ENCODE measurements at places on chromosomes 2 and 18. TPM values are rescaled to one million over a fixed set of nuclear protein-coding genes. Genes with fewer than 3 reads are reported as not detected.

GAD1 gene
- not detected for total RNA-seq

SERPINB4 gene
- not detected for total RNA-seq

ZNF892 gene
- total RNA-seq = 4.9 TPM

GKN1 gene
- not detected for total RNA-seq

SERPINB13 gene
- not detected for total RNA-seq

DTNA gene
- 34.3 TPM for total RNA-seq

HNRNPA3 gene
- total RNA-seq = 62.2 TPM

HJURP gene
- 1.1 TPM for total RNA-seq

SNRPD1 gene
- total RNA-seq = 78.2 TPM

FOXD4L1 gene
- total RNA-seq = 0.16 TPM

NEB gene
- total RNA-seq = 0.41 TPM

APCDD1 gene
- total RNA-seq = 0.09 TPM

SLC23A3 gene
- 1.6 TPM for total RNA-seq

SERPINB12 gene
- not detected for total RNA-seq

LIPG gene
- total RNA-seq = 3.2 TPM

KHK gene
- total RNA-seq = 1.7 TPM

UGT1A8 gene
- 0.09 TPM for total RNA-seq

CD226 gene
- total RNA-seq = 0.99 TPM

ARHGAP25 gene
- 0.36 TPM for total RNA-seq

CFAP221 gene
- total RNA-seq = not detected

GPR75 gene
- total RNA-seq = 2.4 TPM

GPR35 gene
- total RNA-seq = 0.09 TPM

HTR2B gene
- total RNA-seq = 33.0 TPM

NFE2L2 gene
- 121 TPM for total RNA-seq

CERKL gene
- not detected for total RNA-seq

CD8A gene
- total RNA-seq = not detected

WDR35 gene
- 21.0 TPM for total RNA-seq
